ENCODE measurements at places on chromosomes 4 and X.

- DNase-seq = no peak
Observed at GRCh38 chrX:13700380-13700779, 11.5 kb downstream of the RAB9A start.

- DNase-seq = no peak
Observed at GRCh38 chrX:12113321-12113720, 25.0 kb upstream of the FRMPD4 start.

DNA sequence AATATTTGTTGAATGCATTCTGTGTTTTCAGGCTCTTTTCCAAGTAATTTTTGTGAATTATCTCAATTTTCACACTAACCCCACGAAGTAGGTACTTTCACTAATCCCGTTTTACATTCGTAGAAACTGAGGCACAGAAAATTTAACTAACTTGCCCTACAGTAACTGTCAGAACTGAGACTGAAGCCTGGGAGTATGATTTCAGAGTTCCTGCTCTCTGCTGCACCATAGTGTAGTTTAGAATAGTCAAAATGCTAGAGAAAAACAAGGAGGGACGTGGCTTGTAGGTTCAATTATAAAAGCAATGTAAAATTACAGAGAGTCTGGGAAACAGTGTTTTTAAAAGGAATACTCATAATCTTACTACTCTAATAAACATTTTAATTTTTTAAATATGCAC, 2.2 kb downstream of the CLCN3 start:
- DNase-seq = no peak

DNA sequence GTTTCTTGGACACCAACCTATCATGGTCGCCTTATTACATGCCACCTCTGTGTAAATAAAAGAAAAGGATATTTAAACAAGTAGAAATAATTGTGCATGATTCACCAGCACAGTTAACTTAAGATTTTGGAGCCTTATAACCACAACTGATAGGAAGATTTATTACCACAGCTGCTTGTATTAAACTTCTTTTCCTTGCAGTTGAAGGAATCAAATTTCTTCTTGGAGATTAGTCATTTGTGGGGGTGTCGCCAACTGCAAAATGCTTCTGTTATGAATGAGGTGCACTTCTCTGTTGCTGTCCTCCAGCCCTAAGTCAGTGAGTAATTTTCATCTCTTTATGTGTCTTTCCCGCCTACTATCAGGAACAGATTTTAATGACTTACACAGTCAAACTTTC, 73.3 kb downstream of the OR13H1 start:
- no peak for DNase-seq

GRCh38 chr4:111842336-111842735, 302.9 kb upstream of the FAM241A start:
- DNase-seq = no peak

DNA sequence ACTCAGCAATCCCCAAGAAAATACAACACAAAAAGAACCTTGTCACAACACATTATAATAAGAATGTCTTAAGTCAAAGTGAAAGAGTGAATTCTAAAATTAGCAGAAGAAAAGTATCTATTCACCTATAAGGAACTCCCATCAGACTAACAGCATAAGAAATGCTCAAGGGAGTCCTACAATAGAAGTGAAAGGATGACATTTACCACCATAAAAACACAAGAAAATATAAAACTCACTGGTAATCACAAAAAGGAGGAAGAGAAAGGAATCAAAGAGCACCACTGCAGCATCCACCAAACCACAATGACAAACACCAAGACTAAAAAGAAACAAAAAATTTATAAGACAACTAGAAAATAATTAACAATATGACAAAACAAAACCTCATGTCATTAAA, 257.0 kb upstream of the AGTR2 start:
- DNase-seq = no peak

DNA sequence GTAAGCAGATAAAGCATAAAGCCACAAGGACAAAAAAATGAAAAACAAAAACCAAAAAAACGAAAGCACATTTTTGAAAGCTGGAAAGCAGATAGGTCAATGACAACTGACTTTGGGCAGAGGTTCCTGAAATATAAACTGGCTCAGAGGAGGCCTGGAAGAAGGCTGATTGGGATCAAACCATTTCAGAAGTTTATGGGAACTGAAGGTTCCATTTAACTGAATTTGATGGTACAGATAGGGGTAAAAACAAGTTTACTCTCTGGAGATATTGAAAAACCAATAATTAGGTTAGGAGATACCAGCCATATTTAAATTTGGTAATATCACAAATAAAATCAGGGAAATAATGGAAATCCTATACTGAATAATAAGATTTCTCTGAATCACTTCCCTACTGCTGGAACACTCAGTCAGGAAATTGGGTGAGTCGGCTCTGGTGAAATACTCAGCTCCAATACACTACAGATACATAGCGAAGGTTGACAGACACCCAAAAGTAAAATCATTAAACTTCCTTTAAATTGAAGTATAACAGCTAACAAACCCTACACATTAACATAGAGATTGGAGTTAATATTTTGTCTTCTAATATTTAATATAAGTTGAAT, 1584.3 kb downstream of the STIM2 start:
- no peak for DNase-seq

DNA sequence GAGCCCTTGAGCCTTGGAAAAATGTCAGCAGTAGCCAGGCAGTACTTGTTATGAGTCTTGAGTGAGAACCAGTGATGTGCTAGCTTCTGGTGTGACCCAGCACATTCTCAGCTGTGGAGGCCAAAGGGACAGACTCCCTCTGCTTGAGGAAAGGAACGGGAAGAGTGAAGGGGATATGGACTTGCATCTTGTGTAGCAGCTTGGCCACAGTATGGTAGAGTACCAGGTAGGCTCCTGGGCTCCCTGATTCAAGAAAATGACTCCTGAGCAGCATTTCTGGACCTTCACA, 1601.9 kb upstream of the ADGRL3 start:
- DNase-seq = no peak

- DNase-seq = no peak
Observed at GRCh38 chr4:148651991-148652390, 209.8 kb upstream of the NR3C2 start.

DNA sequence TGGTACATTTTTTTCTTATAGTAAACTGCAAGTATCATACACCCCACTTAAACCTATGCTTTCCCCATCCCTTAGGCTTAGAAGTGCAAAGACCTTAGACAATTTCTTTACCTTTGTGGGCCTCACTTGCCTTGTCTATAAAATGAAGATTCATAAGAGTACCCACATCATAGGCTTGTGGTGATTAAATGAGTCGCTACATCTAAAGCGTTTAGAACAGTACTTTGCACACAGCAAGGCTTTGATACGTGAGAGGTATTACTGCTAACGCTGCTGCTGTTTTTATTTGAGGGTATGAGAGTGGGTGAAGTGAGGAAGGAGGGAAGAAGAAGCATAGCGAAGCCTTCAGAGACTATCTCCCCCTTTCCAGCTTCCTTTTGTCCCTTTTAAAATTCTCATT, 87.8 kb upstream of the RPS6KA3 start:
- DNase-seq = no peak

DNA sequence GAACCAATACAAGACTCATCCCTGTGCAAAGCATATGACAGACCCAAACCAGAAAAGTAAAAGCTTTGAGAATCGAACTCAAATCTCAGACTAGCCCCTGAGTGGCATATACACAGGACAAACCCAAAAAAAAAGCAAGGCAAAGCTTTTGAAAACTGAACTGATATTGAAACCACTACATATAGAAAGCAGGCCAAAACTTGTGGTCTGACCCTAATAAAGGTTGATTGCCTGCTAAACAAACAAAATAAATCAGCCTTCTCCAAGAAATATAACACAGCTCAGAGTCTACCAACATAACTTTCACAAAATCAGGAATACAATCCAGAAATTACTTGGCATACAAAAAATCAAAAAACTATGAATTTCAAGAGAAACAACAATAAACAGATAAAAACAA, 40.3 kb downstream of the LRBA start:
- no peak for DNase-seq

DNA sequence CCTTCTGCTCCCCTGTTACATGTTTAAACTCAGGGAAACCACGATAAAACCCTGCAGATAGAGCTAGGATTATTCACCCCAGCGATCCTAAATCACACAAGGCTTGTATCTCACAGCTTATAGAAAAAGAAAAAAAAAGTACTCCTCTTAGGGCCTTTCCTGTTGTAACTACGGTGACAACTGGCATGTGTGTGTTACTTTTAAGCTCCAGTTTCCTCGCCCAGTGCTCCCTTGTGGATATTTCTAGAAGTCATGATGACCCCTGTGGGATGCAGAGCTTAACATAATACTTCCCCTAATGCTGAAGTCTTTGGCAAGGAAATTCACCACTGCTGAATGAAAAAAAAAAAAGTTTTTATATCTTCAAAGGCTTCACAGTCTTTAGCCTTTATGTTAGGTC, 114.7 kb downstream of the NWD2 start:
- DNase-seq = no peak

DNA sequence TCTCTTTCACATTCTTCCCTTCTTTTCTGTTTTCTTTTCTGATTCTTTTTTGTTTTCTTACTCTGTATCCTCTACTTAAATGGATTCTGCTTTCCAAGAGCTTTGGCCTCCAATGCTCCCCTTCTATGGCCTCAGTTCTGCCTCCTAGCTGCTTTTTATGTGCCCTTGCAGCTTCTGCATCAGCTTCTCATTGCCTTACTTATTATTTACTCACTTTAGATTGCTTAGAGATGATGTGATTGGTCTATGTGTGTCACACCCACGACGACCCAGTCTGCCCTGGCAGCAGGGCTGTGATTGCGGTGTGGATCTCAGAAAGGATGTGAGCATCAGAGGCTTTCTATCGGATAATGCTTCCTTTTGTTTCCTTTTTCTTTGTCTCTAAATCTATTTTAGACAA, 71.8 kb upstream of the SMARCA5 start:
- DNase-seq = no peak

DNA sequence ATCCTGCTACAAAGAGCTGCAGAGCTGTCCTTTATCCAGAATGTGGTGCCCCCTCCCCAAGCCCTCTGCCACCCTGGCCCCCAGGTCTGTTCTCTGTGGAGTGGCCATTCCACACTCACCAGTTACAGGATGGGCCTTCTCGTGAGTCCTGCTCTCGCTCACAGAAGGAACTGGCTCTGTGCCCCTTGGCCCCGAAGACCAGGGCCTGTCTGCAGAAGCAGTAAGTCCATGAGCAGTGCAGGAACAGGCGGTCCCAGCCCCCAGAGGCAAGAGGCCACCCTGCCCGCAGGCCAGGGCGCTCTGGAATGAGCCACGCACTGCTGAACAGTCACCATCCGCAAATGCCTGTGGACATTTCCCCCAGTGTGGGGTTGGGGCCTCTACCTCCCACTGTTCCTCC, 92.2 kb downstream of the DCTD start:
- DNase-seq = no peak

- no peak for DNase-seq
Observed at GRCh38 chr4:107562316-107562715, 157.7 kb downstream of the PAPSS1 start.

- DNase-seq = no peak
Observed at GRCh38 chr4:112288455-112288854, 2.8 kb upstream of the TIFA start.

DNA sequence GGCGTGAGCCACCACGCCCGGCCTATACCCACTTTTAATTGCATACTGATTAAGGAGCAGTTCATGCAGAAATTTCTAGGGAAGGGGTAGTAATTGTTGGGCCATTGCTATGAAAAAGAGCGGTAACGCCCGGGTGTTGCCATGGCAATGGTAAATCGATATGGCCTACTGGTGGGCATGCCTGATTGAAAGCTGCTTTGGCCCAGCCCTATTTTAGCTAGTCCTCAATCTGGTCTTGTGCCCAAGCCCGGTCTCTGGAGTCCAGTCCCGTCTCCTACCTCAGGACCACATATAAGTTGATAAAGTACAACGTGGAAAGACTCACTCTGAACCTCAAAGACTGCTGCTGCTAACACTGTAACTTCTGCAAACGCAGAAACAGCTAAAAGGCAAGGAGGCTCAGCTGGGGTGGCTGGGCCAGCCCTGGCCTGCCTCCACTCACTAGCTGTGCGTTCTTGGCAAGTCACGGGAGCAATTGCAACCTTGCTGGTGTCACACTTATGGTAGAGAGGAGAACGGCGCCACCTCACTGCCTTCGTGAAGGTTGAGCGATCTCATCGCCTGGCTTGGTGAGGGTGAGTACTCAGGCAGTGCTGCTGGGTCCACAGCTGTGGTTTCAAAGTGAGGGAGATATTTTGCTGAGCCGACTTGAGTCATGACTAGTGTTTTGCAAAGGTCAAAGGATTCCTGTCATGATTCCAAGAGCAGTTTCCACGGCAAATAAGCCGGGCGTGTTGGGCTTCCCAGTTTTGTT, 57.0 kb upstream of the GRPEL1 start:
- DNase-seq = no peak

DNA sequence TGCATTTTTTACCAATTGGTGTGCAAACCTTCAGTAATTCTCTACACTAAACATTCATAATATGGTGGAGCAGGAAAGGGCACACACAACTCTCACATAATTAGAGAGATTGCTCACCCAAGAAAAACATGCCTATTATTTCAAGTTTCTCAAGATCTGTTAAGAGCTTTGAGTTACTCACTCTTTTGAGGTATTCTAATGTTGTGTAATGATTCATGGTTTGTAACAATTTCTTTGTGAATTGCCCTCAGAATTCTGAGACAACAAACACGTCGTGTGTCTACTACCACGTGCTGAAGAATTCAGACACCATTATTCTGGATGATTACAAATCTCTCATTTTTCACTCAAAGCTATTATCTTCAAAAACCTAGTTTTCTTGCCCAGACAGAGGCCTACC, 82.8 kb downstream of the PDGFC start:
- DNase-seq = no peak

GRCh38 chrX:45322820-45323219, 122.1 kb upstream of the DIPK2B start:
- DNase-seq = no peak

GRCh38 chr4:154583230-154583629, 7.3 kb downstream of the FGA start:
- no peak for DNase-seq

DNA sequence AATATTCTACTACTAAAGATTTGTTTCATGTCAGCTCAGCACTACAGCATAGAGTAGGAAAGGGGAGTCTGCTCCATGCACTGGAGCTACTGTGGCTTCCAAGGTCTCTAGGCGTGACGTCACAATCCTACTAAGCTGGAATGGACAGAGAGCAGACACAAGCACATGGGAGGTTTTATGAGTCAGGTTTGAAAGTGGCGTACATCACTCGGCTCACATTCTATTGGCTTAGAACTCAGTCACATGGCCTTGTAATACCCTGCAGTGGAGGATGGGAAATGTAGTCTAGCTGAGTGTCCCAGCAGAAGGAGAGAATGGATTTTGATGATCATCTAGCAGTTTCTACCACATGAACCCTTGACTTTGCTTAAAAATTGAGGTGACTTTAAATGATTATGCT, 624.8 kb upstream of the ATOH1 start:
- no peak for DNase-seq

DNA sequence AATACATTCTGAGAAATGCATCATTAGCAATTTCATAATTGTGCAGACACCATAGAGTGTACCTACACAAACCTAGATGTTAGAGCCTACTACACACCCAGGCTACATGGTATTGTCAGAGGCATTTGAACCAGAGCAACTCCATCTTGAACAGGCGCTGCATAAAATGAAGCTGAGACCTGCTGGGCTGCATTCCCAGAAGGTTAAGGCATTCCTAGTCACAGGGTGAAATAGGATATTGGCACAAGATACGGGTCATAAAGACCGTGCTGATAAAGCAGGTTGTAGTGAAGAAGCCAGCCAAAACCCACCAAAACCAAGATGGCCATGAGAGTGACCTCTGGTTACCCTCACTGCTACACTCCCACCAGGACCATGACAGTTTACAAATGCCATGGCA, 116.4 kb downstream of the LARP7 start:
- no peak for DNase-seq
